ENCODE measurements at places on chromosomes 3 and 15.

- no peak overlapping the region for H3K4me3 ChIP-seq
- H3K36me3 ChIP-seq = no peaks in the 10 kb centered on the region
- DNase-seq = no peak
- H3K27me3 ChIP-seq = no peaks in the 10 kb centered on the region
- no peaks in the 10 kb centered on the region for H3K4me1 ChIP-seq
These were observed 72.5 kb upstream of the ADAMTSL3 start for GRCh38 chr15:83581381-83581780.

GRCh38 chr15:39539466-39539865 lies 41.4 kb upstream of the THBS1 start:
- DNase-seq = no peak
- H3K27me3 ChIP-seq = no peaks in the 10 kb centered on the region
- H3K27ac ChIP-seq = no peak overlapping the region
- H3K36me3 ChIP-seq = no peaks in the 10 kb centered on the region
- H3K4me1 ChIP-seq = no peaks in the 10 kb centered on the region

DNA sequence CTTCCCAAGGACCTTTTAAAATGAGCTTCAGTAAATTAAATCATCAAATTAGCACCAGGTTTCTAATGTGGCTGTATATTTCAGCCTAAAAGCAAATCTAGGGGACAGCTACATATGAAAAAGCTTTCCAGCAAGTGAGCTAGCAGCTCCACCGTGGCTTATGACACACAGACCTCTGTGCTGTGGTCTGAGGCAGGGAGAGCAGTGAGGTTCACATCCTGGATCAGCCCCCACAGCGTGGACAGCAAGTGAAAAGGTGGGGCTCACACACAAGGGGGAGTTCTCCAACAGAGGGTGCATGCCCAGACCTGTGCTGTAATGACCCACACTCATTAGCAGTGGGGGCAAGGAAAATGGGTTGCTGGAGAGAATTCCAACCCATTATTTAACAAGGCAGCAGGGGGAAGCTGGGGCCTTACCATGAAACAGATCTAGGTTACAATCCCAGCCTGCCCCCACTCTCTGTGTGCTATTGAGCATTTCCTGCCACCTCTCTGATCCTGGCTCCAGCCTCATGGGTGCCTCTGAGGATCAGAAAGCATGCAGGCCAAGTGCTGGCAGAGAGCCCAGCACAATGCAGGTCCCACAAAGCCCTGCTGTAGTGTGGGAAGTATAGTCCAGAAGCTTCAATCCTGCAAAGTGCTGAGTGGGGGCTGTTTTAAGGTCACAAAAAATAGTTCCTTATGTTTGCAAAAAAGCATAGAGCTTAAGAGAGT lies 48.2 kb downstream of the RASGRF1 start:
- no peak overlapping the region for H3K27ac ChIP-seq
- no peak overlapping the region for H3K4me3 ChIP-seq
- no peaks in the 10 kb centered on the region for H3K27me3 ChIP-seq
- no peaks in the 10 kb centered on the region for H3K36me3 ChIP-seq

DNA sequence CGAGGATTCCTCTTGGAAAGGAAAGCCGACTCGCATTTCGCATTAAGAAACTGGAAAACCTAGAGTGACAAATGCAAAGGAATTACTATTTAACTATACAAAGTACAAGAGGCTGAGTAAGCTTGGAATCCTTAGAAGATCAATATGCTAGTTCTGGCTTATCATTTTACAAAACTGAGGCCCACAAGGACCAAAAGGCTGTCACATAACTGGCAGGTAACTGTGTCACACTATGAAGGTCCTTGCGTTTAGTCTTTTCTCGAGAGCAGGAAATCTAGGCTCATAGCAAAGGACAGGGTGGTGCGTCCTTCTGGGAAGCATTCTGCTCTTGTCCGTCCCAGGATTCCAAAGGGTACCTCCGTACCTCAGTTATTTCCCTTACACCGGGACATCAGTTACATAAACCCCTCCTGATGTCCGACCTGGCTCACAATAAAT lies 629 bp downstream of the RPL24 start:
- H3K4me1 ChIP-seq = peaks cover 11% of the 10 kb centered on the region
- H3K27me3 ChIP-seq = no peaks in the 10 kb centered on the region
- DNase-seq = no peak

GRCh38 chr3:14200841-14201240 lies 22.2 kb downstream of the LSM3 start:
- no peak overlapping the region for H3K27ac ChIP-seq
- H3K36me3 ChIP-seq = no peaks in the 10 kb centered on the region
- H3K27me3 ChIP-seq = no peaks in the 10 kb centered on the region
- no peaks in the 10 kb centered on the region for H3K4me1 ChIP-seq

DNA sequence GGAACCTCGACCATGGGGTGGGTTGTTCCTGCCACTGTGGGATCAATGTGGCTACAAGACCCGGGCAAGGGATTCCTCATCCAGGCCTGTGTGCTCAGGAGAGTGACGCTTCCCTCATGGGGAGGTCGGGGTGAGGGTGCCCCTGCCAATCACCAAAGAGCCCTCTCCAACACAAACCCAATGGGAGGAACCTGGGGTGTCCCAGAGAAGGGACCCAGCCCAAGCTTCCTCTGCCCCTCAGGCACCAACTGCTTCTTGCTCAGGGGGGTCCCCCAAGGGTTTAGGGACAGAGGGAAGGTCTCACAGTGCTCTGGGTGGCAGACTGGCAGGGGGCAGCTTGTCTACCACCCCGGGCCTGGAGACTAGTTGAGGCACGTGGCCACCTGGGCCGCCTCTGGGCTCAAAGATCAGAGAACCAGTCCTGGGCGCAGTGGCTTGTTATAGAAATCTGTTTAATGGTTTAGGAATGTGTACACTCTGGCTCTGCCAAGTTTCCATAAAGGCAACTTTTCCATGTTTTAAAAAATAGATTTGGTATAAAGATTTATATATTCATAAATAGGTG lies 26.6 kb downstream of the GP9 start:
- H3K27ac ChIP-seq = no peak overlapping the region
- no peak overlapping the region for H3K4me3 ChIP-seq
- no peaks in the 10 kb centered on the region for H3K27me3 ChIP-seq

DNA sequence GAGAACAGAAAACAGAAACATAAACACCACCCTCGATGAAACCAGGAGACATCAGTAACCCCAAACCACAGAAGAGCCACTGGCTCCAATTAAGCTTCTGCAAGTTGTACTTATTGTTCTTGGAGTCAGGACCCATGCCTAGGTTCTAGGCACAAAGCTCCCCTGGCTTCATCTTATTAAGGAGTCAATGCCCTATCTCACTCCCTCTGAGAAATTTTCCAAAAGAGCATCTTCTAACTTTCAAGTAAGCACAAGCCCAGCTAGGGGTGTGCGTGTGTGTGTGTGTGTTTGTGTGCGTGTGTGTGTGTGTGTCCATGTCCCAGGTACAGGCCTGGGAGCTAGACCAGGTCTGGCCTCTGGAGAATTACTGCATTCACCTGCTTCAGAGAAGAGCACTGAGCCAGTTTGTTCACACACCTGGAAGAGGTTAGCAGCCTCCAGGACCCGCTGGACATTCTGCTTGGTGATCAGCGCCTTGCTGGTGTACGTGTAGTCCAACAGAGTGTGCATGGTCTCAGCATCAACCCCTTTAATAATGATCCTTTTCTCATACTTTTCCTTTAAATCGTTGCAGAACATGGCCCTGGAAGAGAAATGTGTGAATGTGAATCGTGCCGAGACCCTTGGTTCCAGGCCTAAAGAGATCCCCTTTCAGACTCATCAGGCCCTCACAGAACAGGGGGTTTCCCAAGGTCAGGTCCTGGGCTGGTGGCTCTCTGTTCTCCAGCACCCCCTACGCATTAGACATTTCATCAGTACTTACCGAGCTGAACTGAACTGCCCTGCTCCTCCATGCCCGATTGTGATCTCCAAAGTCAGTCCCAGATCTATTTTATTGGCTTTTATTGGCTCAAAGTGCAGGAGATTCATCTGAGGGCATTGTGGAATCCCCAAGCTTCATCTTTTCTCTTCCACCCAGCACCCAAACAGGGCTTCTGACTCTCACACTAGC lies 27.8 kb downstream of the KLHL6 start:
- peaks cover 68% of the 10 kb centered on the region for H3K4me1 ChIP-seq
- H3K27me3 ChIP-seq = no peaks in the 10 kb centered on the region
- peak overlapping the region; percentile 10 for H3K4me3 ChIP-seq

DNA sequence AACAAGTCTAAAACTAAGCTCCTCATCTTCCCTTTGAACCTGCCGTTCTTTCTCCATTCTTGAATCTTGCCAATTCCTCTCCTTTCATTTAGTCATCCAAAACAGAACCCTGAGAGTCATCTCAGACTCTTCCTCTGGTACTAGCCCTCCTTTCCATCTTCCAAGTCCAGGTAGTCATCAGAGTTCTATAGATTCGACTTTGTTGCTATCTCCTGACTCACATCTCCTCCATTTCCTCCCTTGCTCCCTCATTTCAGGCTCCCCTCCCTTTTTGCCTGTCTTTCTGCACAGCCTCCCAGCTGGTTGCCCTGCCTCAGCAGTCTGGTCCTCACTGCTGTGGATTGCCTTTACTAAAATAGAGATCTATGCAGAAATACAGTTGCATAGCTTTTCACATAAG lies 4.7 kb downstream of the ATG7 start:
- no peaks in the 10 kb centered on the region for H3K27me3 ChIP-seq
- H3K4me1 ChIP-seq = peaks cover 5% of the 10 kb centered on the region
- H3K4me3 ChIP-seq = no peak overlapping the region
- 0 out of 2 replicates have a peak, but pooled peaks cover 3% of the 10 kb centered on the region for H3K36me3 ChIP-seq

- DNase-seq = peak; percentile 41
- H3K27me3 ChIP-seq = no peaks in the 10 kb centered on the region
- H3K36me3 ChIP-seq = no peaks in the 10 kb centered on the region
- H3K4me1 ChIP-seq = peaks cover 19% of the 10 kb centered on the region
- H3K27ac ChIP-seq = peak overlapping the region; percentile 13
These were observed 33.5 kb upstream of the PTPN23 start for GRCh38 chr3:47347217-47347801.

GRCh38 chr3:160564258-160564911 lies 986 bp downstream of the KPNA4 start:
- no peaks in the 10 kb centered on the region for H3K27me3 ChIP-seq
- H3K27ac ChIP-seq = peak overlapping the region; percentile 10
- DNase-seq = peak; percentile 9
- no peaks in the 10 kb centered on the region for H3K36me3 ChIP-seq
- peaks cover 12% of the 10 kb centered on the region for H3K4me1 ChIP-seq

- no peaks in the 10 kb centered on the region for H3K36me3 ChIP-seq
- DNase-seq = no peak
- H3K27me3 ChIP-seq = no peaks in the 10 kb centered on the region
- H3K4me3 ChIP-seq = no peak overlapping the region
- peaks cover 14% of the 10 kb centered on the region for H3K4me1 ChIP-seq
These were observed 45.2 kb downstream of the FBXL2 start for GRCh38 chr3:33322412-33322811.

GRCh38 chr3:172708921-172709773 lies 1.7 kb downstream of the NCEH1 start:
- no peak for DNase-seq
- H3K4me1 ChIP-seq = peaks cover 7% of the 10 kb centered on the region
- no peaks in the 10 kb centered on the region for H3K27me3 ChIP-seq

DNA sequence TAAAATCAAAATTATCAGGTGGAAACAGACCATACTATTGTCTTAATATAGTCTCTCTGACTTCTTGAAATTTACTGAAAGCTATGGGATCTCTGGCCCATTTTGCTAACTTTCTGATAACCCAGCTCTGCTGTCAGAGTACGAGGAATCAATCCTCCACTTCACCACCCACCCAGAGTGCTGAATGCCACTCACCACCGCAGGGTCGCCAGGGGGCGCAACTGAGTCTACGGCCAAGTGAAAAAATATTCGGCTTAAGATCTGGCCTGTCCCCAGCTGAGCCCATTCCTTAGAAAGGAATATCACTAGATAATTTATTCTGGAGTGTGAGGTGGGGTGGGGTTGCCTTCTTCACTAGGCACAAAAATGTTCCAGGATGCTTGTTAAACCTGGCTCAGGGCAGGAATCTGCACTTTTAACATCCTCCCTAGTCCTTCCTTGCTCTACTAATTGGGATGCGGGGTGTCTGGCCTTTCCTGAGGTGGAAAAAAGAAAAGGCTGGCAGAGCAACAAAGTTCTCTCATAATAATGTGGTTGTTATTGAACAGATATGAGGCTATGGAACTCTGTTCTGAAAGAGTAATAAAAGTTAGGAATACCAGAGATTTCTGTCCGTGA lies 520.6 kb downstream of the MFSD1 start:
- no peaks in the 10 kb centered on the region for H3K36me3 ChIP-seq
- no peaks in the 10 kb centered on the region for H3K4me1 ChIP-seq
- H3K27me3 ChIP-seq = no peaks in the 10 kb centered on the region
- DNase-seq = peak; percentile 56
- no peak overlapping the region for H3K4me3 ChIP-seq

- H3K36me3 ChIP-seq = no peaks in the 10 kb centered on the region
- H3K4me3 ChIP-seq = no peak overlapping the region
- no peak overlapping the region for H3K27ac ChIP-seq
- H3K4me1 ChIP-seq = peaks cover 4% of the 10 kb centered on the region
These were observed 4.9 kb upstream of the SLC6A6 start for GRCh38 chr3:14397531-14397930.

All from MM.1S (cell line).